ENCODE measurements at places on chromosomes 4 and X.

- DNase-seq: no peak
These were observed 11.8 kb downstream of the GAB1 start for GRCh38 chr4:143348233-143349077.

DNA sequence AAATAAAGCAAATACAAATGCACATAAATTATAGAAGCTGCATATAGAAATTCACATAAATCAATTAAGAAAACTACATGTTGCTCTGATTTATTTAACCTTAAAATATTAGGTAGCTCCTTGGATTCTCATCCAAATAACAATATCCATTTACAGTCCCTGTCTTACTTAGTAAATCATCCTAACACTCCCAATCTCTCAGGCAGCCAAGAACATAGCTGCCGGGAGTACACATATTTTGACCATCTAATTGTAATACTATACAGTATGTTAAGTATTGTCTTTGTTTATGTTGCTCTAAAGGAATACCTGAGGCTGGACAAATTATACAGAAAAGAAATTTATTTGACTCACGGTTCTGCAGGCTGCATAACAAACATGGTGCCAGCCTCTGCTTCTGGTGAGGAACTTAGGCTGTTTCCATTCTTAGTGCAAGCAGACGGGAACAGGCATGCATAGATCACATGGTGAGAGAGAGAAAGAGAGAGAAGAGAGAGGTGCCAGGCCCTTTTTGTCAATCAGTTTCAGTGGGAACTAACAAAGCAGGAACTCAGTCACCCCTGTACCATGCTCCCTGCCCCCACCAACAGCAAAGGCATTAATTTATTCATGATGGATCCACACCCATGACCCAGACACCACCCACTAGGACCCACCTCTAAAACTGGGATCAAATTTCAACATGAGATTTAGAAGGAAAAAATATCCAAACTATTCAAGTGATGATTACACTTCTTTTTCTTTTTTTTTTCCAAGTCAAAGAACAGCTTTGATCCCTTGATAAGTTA, 614.8 kb upstream of the TECRL start:
- DNase-seq: no peak

DNA sequence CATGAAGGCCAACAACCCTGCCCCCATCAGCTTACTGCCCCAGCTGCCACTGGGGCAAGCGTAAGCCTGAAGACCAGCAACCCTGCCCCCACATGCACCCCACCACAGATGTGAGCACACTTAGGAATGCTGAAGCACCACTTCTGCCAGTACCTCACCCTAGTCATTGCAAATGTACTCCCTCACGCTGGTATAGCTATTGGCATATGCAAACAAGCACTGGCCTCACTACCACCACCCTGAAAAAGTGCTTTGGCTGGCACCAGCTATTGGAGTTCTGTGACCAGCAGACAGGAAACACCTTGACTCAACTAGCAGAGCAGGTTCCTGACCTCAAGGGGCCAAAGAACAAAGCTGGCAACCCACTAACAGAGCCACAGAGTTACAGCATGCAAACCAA, 534.4 kb upstream of the POU3F4 start:
- no peak for DNase-seq

- no peak for DNase-seq
These were observed 882.9 kb downstream of the RPA4 start for GRCh38 chrX:97766501-97767095.

- no peak for DNase-seq
These were observed 5.9 kb downstream of the ETDB start for GRCh38 chrX:135114392-135114791.

DNA sequence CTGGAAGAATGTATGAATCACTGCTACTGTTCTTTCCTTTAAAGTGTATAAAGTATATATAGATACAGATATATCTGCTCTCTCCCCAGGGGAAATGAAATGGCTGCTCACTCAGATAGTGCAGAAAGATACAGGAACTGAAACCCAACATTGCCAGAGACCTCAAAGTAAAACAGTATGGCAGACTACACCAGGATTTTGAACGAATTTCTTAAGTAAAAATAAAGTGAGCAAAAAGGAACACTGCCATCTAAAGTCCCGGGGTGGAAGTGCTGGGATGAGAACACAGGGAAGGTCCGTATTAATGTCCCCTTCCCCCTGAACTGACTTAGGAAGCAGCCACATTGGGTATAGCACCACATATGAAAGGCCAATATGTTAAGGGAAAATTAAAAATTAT, 93.4 kb downstream of the TMA16 start:
- DNase-seq: no peak
